ENCODE measurements at places on chromosomes 16 and 17.

DNA sequence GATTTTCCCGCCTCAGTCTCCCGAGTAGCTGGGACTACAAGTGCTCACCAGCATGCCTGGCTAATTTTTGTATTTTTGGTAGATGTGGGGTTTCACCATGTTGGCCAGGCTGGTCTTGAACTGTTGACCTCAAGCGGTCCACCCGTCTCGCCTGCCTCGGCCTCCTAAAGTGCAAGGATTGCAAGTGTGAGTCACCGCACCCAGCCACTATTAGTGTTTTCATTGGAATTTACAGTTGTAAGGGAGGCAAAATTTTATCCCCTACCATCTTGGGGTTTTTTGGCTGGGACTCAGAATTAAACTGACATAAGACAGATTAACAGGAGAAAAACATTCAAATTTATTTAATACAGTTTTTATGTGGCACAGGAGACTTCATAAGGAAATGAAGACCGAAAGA is 12.3 kb upstream of the MYCBPAP start:
- no peak for DNase-seq

- DNase-seq = no peak
These were observed 83.9 kb downstream of the SPECC1 start for GRCh38 chr17:20092973-20093626.

GRCh38 chr17:20952183-20952582 is 90.6 kb downstream of the USP22 start:
- no peak for DNase-seq

DNA sequence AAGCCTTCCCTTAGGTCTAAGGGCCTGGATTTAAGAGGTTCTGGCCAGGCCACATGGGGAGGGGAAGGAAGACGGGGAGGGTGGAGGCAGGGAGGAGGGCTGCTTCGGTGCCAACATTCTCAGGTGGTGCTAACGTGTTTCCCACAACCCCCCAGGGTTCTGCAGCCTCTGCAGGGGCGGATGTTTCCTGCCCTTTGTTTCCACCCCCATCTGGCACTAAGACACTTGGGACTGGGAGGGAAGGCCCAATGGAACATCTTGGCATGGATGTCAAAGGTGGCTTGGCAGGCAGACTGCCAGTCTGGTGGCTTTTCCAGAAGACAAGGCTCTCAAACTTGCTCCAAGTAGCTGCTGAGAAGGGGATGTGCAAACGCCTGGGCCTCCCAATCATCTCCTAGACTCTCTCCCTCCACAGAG is 12.7 kb downstream of the HIC1 start:
- DNase-seq = no peak

- DNase-seq = no peak
These were observed 10.4 kb upstream of the CHD3 start for GRCh38 chr17:7878234-7878633.

DNA sequence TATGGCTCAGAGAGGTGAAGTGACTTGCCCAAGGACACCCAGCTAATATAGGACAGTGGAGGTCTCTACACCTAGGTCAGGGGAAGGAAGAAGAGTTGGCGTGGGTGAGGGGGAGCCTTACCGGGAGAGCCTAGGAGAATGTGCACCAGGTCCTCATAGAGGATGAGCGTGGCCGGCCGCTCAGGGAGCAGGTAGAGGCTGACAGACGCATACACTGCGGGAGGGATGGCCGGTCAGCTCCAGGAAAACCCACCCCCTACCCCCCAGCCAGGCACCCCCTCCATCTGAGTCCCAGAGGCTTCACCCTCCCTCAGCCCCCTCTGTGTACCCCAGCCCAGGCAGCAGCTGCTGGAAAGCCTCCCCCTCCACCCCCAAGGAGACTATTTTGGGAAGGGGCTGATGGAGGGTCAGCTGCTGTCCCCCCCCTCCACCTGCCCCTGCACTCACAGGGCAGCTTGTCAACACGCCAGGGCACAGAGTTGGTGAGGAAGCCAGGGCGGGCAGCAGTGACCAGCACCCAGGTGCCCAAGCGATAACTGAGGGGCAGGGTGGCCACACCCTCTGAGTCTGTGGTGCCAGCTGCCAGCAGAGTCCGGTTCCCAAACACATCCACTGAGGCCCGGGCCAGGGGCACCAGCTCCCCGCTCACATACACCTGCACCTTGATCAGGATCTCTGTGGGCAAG is 4.1 kb downstream of the FAM171A2 start:
- DNase-seq = no peak

Data from brain pericyte (primary cell).